ENCODE measurements at places on chromosomes 12 and 14. TPM values are rescaled to one million over a fixed set of nuclear protein-coding genes. Genes with fewer than 3 reads are reported as not detected.
A peak's percentile ranks its signal among the peaks of the same experiment; 100 is the strongest.

The RHOF gene
- 144 TPM for total RNA-seq

The KRT74 gene
- not detected for total RNA-seq

GRCh38 chr14:20809917-20810316 lies 7.3 kb upstream of the RNASE1 start:
- H3K4me1 ChIP-seq: no peaks in the 10 kb centered on the region
- no peak for DNase-seq
- no peaks in the 10 kb centered on the region for H3K36me3 ChIP-seq
- H3K4me3 ChIP-seq: no peak overlapping the region
- no peak overlapping the region for H3K27ac ChIP-seq

The RPL36AL gene
- total RNA-seq: 238 TPM

GRCh38 chr14:103001651-103002396 lies 55.5 kb downstream of the CDC42BPB start:
- no peak overlapping the region for H3K27ac ChIP-seq
- no peak for DNase-seq
- H3K27me3 ChIP-seq: no peaks in the 10 kb centered on the region
- H3K4me3 ChIP-seq: no peak overlapping the region

DNA sequence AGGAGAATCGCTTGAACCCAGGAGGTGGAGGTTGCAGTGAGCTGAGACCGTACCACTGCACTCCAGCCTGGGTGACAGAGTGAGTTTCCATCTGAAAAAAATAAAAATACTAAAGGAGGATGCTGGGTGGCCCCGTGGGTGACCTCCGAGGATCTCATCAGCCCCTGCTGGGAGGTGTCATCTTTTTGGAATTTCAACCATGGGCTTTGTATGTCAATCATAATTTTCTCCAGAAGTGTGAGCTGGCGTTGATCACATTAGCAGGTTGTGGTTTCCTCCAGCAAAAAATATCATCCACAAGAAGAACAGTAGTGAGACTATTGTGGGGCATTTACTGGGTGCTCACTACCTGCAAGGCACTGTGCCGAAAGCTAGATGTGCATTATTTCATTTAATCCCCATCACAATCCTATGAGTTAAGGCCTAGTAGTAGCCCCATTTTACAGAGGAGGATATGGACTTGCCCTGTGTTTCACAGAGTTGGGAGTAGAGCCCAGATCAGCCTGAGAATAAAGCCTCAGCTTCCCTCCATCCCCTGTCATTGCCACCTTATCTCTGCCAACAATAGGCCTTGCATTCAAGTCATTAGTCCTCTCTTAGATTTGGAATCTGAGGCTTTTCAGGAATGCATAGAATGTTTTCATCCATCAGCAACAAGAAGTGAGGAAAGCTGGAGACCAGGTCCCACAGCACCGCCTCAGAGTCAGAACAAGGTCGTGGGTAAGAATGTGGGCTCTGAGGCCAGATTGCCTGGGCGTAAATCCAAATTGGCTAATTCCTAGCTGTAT lies 39.8 kb downstream of the SVOP start:
- DNase-seq: no peak
- H3K4me3 ChIP-seq: no peak overlapping the region
- H3K36me3 ChIP-seq: no peaks in the 10 kb centered on the region
- no peaks in the 10 kb centered on the region for H3K4me1 ChIP-seq

The TEX52 gene
- not detected for total RNA-seq

GRCh38 chr12:68559984-68560850 lies 50.5 kb upstream of the RAP1B start:
- peaks cover 26% of the 10 kb centered on the region for H3K4me1 ChIP-seq
- peaks cover 4% of the 10 kb centered on the region for H3K36me3 ChIP-seq
- no peak for DNase-seq
- H3K27ac ChIP-seq: no peak overlapping the region
- no peak overlapping the region for H3K4me3 ChIP-seq

DNA sequence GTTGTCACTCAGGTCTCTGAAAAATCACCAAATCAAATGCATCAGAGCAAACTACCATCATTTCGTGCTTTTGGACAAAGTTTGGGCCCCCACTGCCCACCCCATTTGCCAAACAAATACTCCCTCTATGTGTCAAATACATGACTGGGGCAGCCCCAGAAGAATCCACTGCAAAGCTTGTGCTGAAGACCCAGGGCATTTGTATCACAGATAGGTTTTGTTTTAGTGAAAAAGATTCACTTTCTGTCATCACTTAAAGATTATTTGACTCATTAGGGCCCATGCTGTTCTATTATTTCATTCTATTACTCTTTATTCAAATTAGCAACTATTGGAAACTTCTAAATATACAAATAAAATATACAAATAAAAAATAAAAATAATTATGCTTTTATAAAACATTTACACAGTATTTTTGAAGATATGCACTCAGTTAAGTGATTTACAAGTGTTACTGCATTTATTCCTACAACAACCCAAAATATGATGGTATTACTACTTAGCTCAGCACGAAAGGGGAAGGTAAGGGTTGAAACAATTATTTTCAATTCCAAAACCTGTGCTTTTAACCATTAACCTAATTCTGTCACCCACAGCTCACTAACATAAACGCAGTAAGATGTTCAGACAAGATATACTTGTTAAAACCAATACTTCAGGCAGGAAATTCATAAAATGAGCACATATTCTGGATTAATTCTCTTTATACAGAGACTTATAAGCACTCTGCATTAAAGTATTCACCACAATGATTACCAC lies 36.5 kb downstream of the LRIG3 start:
- H3K36me3 ChIP-seq: no peaks in the 10 kb centered on the region
- no peak overlapping the region for H3K27ac ChIP-seq
- H3K4me3 ChIP-seq: no peak overlapping the region
- no peaks in the 10 kb centered on the region for H3K4me1 ChIP-seq
- H3K27me3 ChIP-seq: no peaks in the 10 kb centered on the region

- H3K27ac ChIP-seq: peak overlapping the region; percentile 93
- H3K36me3 ChIP-seq: peaks cover 7% of the 10 kb centered on the region
- peaks cover 1% of the 10 kb centered on the region for H3K27me3 ChIP-seq
- peaks cover 42% of the 10 kb centered on the region for H3K4me1 ChIP-seq
Measured at GRCh38 chr12:8644345-8645248, 18.0 kb downstream of the MFAP5 start.

DNA sequence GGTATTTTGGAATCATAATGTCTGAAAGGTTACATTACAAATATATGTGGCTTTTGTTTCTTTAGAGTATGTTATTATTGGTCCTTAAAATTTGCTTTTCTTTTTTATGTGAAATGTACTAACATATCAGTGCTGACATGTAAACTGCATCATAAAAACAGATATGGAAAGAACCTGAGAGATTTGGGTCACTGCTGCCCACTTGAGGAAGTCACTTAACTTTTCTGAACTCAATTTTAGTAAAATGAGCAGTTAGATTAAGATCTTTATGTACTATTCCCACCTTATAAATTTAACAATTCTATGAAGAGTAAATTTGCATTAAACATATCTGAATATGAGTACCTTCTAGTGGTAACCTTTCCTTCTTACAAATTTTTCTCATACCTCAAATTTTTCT lies 7.5 kb downstream of the PTGR2 start:
- H3K4me3 ChIP-seq: no peak overlapping the region
- H3K27ac ChIP-seq: no peak overlapping the region
- no peaks in the 10 kb centered on the region for H3K27me3 ChIP-seq
- H3K36me3 ChIP-seq: no peaks in the 10 kb centered on the region
- DNase-seq: no peak
- H3K4me1 ChIP-seq: no peaks in the 10 kb centered on the region

DNA sequence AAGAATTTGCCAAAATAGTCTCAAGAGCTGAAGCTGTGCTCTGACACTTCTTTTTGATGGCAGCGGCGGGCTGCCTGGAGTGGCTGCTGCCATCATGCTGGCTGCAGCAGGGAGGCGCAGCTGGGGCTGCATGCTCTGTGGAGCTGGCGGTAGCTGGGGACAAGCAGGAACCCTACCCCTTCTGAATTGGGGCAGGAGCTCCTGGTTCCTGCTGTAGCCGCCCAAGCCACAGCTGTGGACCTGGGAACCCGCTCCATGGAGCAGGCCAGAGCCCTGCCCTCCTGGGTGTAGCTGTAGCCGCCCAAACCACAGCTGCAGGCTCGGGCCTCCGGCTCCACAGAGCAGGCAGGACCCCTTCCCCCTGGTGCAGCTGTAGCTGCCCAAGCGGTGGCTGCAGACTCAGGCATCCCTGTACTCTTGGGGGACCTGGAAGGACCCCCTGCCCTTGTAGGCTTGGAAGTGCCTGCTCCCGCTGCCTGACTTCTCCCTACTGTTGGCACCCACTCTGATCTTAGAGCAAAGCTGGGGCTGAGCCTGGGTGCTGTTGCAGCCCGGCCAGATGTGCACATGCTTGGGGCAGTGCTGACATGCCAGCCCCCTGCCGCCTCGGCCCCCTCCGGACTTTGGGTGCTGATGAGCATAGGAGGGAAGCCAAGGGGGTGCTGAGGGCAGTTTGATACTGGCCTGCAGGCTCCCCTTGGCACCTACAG lies 33.3 kb downstream of the APAF1 start:
- DNase-seq: no peak
- H3K27me3 ChIP-seq: no peaks in the 10 kb centered on the region
- H3K36me3 ChIP-seq: peaks cover 15% of the 10 kb centered on the region
- H3K4me3 ChIP-seq: no peak overlapping the region
- no peaks in the 10 kb centered on the region for H3K4me1 ChIP-seq

- no peak overlapping the region for H3K27ac ChIP-seq
- H3K27me3 ChIP-seq: peaks cover 5% of the 10 kb centered on the region
- no peak overlapping the region for H3K4me3 ChIP-seq
- no peaks in the 10 kb centered on the region for H3K4me1 ChIP-seq
- no peaks in the 10 kb centered on the region for H3K36me3 ChIP-seq
- no peak for DNase-seq
Measured at GRCh38 chr14:20179218-20179617, 11.5 kb upstream of the OR11G2 start.

GRCh38 chr12:91377436-91377835 lies 194.8 kb upstream of the DCN start:
- no peak overlapping the region for H3K27ac ChIP-seq
- DNase-seq: no peak
- no peaks in the 10 kb centered on the region for H3K36me3 ChIP-seq
- H3K4me3 ChIP-seq: no peak overlapping the region
- peaks cover 6% of the 10 kb centered on the region for H3K27me3 ChIP-seq

The AKAP5 gene
- total RNA-seq: 1.7 TPM

DNA sequence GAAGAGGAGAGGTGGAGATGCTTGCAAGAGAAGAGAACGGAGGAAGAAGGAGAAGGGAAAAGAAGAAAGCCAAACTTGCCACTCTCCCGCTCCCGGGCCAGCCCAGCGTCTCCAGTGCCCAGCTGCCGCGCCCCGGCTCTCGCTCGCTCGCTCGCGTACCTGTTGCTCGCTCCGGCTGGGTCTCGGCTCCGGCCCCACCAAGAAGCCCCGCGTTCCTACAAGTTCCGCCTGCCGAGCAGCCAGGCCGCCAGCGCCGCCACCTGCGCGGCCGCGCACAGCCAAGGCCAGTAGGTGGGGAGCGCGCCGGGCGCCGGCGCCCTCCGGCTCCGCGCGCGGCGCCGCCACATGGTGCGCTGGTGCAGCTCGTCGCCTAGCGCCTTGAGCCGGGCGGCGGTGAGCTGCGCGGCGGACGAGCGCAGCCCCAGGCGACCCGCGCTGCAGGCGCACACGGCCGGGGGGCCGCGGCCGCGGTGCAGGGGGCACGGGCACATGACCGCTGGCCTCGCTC lies 370 bp downstream of the HRK start:
- peaks cover 88% of the 10 kb centered on the region for H3K27me3 ChIP-seq
- peak overlapping the region; percentile 84 for H3K4me3 ChIP-seq
- peak; percentile 73 for DNase-seq
- H3K36me3 ChIP-seq: no peaks in the 10 kb centered on the region
- H3K27ac ChIP-seq: no peak overlapping the region

The CCDC60 gene
- total RNA-seq: not detected

The TSPAN11 gene
- total RNA-seq: not detected

The RPL41 gene
- 4,462 TPM for total RNA-seq

The CARMIL3 gene
- total RNA-seq: 0.80 TPM

GRCh38 chr14:33386781-33387180 lies 448.1 kb downstream of the NPAS3 start:
- H3K4me3 ChIP-seq: no peak overlapping the region
- H3K27me3 ChIP-seq: no peaks in the 10 kb centered on the region
- no peaks in the 10 kb centered on the region for H3K4me1 ChIP-seq
- no peak overlapping the region for H3K27ac ChIP-seq

DNA sequence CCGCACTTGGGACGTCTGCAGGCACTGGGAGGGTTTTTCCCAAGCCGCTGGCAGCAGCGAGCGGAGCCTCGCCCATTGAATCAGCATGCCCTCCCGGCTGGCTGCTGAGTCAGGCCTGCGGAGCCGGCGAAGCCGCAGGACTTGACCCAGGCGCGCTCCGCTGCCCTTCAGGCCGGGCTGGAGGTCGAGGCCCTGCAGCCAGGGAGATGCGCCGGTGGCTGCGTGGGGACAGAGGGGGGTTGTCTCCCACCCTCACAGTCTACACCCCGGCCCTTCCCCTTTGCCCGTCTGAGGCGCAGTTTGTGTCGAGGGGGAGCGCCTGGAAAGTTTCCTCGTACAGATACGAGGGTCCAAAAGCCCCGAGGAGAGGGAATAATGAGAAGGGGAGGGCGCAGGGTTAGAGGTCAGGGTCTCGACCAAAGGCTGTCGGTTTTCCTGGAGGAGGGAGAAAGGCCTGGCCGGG lies 759 bp upstream of the KLC1 start:
- peak; percentile 45 for DNase-seq
- peaks cover 23% of the 10 kb centered on the region for H3K4me1 ChIP-seq
- peak overlapping the region; percentile 91 for H3K27ac ChIP-seq
- peak overlapping the region; percentile 82 for H3K4me3 ChIP-seq

The LTB4R2 gene
- 21.2 TPM for total RNA-seq

The PLEK2 gene
- total RNA-seq: 0.97 TPM

DNA sequence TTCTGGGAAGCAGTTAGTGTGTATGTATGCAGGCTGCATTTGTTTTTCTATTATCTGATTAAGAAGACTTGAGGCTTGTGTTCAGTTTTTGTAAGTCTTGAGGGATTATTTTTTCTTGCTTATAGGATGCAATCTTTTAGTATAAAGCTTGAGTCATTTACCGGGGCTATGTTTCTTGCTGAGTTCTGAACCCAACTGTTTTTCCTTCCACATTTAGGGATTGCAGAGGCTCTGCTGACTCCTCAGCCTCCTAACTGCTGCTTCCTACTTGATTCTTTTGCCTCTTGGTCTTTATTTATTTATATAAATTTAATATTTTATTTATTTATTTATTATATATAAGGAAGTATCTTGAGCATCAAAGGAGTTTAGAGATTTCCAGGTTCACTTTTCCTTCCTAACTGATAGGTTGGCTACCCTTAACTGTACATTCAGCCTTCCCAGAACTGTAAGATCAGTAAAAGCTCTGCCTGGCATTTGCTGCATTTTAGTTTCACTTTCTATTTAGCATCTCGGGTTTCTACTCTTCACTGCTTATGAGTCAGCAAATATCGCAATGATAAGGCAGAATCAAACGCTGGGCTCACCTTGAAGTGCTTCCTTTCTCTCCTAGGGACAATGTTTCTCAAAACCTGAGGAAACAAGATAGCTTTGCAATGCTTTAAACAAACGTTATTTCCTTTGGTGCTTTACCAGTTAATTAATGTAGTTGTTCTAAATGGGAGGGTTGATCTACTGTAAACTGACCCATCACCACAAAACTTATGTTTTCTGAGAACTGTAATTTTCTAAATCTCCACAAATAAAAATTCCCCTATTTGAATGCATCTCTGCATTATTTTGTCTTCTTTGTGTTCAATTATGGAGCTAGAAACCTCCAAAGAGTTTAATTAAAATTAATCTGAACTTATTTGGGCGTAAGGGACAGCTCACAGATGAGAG lies 1183.7 kb upstream of the TMEM132C start:
- H3K4me1 ChIP-seq: no peaks in the 10 kb centered on the region
- peaks cover 7% of the 10 kb centered on the region for H3K27me3 ChIP-seq
- no peak for DNase-seq
- no peaks in the 10 kb centered on the region for H3K36me3 ChIP-seq

The ZFYVE21 gene
- total RNA-seq: 19.5 TPM

Measured in activated naive CD8-positive, alpha-beta T cell treated with anti-CD3 and anti-CD28 coated beads, Interleukin-2, amount 10 ng/mL, durations not matched to agents 7 days and 5 days (primary cell).